ENCODE measurements at places on chromosomes 6 and 20. TPM values are rescaled to one million over a fixed set of nuclear protein-coding genes. Genes with fewer than 3 reads are reported as not detected.

DNA sequence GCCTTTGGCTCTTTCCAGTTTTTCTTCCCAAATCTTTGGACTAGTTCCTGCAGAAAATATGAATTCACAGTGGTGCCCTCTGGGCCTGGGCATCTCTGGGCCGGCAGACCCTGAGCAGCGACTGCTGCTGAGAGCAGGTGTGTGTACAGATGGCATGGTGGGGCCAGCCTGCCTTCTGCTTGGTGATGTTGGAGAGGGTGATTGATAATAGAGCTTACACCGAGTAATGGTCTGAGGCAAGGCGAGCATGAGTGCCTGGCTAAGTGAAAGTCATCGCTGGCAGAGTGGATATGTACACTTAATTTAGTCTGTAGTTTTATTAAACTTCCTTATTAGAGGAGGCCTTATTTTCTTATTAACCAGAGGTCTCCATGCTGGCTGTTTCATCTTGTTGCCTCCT lies 156.9 kb downstream of the CDKAL1 start:
- DNase-seq: no peak

DNA sequence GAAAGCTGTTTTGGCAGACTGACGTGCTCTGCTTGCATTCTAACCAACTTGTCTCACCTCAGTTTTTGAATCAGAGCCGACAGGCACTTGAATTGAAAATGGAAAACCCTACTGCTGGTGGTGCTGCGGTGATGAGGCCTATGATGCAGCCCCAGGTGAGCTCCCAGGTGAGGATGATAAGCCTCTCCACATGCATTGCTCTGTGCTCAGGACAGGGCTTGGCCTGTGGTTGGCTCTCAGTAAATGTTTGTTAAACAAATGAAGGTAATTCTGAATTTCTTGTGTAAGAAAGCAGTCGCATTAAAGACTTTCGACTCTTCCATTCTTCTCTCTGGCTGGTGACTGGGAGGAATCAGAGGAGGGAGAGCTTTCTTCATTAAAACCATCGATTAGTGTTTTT lies 136.3 kb downstream of the SULF2 start:
- no peak for DNase-seq

GRCh38 chr6:88633782-88634181 lies 329.6 kb downstream of the RNGTT start:
- DNase-seq: no peak

GRCh38 chr20:20024942-20025341 lies 7.8 kb downstream of the NAA20 start:
- no peak for DNase-seq

GRCh38 chr20:17849901-17850683 lies 118.5 kb downstream of the SNX5 start:
- no peak for DNase-seq

DNA sequence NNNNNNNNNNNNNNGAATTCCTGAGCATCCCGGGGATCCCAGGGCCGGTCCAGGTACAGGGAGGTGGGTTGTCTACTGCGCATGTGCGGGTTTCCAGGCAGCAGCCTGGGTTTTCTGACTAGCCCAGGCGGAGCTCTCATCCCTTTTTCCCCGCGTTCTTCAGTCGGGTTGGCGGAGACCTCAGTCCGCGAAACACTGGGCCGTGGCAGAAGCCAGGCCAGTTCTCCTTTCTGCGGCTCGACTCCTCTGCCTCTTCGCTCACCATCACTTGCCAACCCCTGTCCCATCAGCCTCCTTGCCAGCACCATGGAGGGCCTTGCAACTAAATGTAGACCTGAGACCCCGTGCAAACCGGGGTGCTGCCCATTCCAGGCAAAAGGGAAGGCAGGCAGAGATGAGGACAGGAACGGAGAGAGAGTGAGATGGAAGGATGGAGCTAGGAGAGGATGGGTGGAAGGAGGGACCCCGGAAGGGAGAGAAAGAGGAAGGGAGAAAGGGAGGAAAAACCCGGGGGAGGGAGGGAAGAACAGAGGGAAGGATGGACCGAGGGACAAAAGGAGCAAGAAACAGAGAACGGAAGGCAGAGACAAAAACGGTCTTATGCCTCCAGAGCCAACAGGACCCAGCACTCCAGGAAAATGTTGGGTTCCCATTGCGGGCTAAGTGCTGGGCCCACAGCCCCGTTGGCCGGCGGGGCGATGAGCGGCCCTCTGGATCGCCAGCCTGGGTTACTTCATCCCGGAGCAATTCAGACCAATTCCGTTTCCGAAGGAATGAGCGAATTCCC lies 445.4 kb upstream of the DEFB115 start:
- DNase-seq: no peak

Gene TREML4
- not detected for total RNA-seq

Gene SLC17A3
- 0.55 TPM for total RNA-seq

Gene GJA1
- total RNA-seq: not detected

Gene FAXC
- not detected for total RNA-seq
